Progenitor cell of endocrine pancreas (in vitro differentiated cells): ENCODE measurements at places on chromosomes 2 and 18. TPM values are rescaled to one million over a fixed set of nuclear protein-coding genes. Genes with fewer than 3 reads are reported as not detected.

DNA sequence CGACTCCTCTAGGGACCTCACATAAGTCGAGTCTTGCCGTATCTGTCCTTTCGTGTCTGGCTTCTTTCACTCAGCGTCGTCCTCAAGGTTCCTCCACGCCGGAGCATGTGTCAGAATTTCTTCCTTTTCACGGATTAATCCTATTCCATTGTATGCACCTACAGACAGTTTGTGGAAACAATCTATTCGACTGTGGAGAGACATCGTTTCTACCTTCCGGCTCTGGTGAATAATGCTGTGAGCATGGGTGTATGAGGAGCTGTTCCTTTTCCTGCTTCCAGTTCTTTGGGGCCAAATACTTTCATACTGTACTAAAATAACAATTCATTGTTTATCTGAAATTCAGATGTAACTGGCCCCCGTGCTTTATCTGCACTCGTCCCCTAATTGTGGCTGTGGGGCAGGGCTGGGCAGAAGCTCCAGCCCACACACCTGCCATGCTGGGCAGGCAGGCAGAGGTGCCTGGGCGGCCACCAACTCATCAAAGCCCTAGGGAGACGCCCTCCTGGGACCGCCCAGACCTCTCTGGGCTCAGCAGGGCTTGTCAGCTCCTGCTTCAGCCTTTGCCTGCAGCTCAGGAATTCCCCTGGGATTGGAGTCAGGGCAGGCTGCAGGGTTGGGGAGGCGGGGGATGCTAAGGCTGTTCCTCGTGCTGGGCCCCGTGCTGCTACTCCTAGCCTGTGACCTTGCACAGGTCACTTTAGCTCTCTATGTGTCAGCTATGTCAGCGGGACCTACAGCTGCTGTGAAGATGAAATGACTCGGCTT is 14.5 kb downstream of the GPC1 start:
- no peak for DNase-seq

GRCh38 chr18:9771261-9771976 is 63.3 kb downstream of the RAB31 start:
- peak; percentile 84 for DNase-seq

DNA sequence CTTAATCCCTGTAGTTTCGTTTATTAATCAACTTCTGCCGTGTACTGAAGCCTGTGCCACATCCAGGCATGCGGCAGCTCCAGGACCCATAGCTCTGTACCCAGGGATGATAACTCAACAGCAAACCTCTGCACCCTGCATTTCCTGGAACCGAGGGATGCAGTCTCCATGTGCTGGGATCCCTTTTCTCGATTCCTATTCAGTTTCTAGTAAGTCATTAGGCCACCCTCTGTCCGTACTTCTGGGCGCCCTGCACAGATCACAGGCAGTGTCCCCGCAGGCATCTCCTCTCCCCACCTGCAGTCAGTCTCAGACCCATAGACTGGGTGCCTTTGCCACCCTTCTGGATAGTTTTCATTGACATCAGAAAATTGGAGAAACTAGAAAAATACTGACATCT is 18.8 kb downstream of the TMEM18 start:
- no peak for DNase-seq

GRCh38 chr2:105522645-105523044 is 123.8 kb upstream of the FHL2 start:
- no peak for DNase-seq

Gene SCTR
- 33.1 and 34.9 TPM in 2 replicates for total RNA-seq

Gene FAM110C
- 4.2 and 5.1 TPM in 2 replicates for total RNA-seq

- DNase-seq: no peak
These were observed 37.9 kb downstream of the EHD3 start for GRCh38 chr2:31271851-31272267.

DNA sequence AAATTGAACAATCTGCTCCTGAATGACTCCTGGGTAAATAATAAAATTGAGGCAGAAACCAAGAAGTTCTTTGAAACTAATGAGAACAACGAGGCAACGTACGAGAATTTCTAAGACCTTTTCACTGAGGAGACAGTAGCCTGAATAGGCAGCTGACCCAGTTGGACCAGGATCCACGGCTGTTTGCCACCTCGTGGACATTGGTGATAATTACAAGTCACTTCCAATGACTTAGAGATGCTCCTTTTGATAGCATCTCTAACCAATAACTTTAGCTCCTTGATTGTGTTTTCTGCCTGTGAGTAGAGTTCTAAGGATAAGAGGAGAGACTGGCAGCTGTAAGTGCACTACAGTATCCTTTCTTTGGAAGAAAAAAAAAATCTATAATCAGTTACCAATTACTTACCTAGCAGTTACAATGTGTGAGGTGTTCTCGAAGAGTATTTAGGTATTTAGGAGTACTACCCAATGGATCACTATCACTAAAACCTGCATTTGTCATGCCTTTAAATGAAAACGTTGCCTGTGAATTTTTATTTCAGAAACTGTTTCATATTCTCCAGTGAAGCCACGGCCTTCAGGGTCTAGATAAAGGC is 31.3 kb upstream of the CNTNAP5 start:
- DNase-seq: peak; percentile 12

DNA sequence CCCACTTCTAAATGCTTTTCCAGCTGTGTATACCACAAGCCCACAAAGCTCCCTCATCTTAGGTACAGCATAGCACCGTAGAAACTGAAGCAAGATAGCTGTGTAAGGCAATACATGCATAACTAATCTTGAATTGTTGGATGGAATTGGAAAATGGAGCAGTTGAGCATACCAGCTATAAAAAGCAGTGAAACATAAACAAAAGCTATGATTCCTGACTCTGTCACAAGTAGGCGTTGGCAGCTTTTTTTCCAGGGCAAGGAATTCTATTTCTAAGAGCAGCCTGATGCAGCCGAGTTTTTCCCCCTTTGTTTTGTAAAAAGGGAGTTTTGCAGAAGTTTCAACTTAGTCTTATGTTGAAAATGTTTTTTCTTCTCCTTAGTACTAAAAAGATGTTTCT is 32.4 kb downstream of the MOGAT1 start:
- no peak for DNase-seq

- DNase-seq: no peak
These were observed 295.4 kb downstream of the MYCN start for GRCh38 chr2:16235747-16236146.

Gene AQP12A
- not detected in 2 replicates for total RNA-seq
